Ammon's horn (tissue), 1 donor: ENCODE measurements at places on chromosomes 2 and 18.

DNA sequence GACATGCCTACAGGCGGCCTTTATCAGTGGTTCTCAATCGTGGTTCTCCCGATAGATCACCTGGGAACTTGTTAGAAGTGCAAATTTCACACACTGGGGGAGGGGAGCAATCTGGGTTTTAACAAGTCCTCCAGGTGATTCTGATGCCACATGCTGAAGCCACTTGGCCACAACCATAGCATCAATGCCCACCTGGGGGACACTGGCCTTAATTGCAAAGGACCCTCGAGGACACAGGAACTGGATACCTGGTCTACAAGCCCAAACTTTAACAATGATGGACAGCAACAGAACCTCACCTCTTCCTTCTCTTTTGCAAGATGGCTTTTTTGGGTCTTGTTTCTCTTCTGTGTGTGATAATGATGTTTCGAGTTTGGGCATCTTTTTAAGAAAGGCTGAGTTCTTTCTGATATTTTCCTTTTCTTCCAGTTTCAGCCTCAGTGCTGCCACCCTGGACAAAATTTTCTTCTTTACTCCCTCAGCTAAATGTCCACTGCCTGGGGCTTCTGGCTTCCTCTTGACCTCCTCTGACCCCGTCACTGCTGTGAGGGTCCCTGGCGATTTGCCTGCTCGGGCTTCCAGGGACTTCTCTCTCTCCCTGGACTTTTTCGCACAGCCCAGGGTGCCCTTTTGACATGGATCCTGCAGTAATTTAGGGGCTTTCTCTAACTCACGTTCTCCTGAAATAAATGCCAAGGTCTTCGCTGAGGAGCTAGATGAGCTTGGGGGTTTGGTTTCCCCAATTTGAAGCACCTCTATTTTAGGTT lies 94.2 kb downstream of the ALPK2 start:
- no peak for DNase-seq

DNA sequence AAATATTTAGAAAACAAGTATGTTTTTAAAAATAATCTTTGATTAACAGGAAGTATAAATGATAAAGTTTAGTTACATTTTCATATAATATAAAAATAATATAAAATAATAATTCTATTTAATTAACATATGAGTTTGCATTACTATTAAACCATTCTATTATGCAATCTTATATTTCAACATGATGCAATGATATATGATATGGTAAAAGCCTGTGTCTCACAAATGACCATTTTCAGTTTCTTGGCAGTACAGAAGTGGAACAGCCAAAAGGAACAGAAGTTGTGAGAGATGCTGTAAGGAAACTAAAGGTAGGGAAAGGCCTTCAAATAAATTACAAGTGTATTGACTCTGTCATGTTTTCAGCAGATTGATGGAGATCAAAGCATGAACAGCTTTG lies 230.8 kb downstream of the GULP1 start:
- no peak for DNase-seq

DNA sequence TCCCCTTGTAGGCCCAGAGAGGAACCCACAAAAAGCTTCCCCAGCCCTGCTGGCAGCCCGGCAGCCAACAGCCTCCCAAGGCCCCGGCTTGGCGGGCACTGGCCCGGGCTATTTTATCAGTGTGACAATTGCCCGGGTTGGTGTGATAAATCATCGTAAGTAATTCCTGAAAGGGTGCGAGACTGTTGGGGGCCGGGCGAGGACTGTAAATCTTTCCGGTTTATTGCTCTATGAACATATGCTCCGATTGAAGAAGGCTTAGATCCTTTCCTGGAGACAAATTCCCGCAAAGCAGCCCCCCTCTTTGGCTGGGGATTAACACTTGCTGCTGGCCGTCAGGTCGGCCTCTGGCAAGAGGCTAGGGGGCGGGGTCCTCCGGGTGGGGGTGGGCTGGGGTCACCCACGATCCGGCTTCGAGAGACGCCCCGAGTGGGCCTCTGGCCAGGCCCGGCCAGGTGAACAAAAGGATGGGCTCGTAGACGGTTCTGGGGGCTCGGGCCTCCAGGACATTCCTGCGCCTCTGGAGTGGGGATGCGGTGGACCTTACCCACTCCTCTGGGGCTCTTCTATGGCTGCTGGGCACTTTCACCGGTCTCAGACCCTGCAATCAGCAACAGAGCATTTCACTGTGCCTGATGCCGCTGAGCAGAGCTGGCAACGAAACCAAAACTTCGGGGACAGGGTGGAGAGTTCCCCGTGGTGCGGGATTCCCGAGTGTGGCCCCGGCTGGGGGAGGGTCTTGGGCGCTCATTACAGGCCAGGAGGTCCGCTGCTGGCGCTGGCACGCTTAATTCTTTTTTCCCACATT lies 2.0 kb downstream of the HOXD3 start:
- no peak for DNase-seq

DNA sequence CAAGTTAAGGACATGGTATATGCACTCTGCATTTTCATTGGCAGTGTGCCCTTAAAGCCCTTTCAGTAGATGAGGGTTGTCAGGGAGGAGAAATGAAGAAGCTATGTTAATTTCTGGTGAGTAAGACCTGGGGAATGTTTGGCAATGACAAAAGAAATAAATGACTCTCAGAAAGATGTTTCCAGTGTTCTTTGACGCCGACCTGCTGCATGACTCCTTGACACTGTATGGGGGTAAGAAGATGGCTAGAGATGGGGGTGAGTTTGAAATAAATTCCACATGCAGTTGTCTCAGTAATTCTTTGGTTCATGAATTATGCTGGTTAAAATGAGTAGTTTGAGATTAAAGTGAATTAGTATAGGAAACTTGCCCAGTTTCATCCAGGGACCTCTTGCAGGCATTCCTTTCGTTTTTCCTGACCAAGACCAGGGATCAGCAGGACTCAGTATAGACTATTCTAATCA lies 5.9 kb downstream of the CCDC121 start:
- DNase-seq, result no peak

- DNase-seq, result no peak
Observed at GRCh38 chr2:202426751-202427150, 50.6 kb downstream of the BMPR2 start.

DNA sequence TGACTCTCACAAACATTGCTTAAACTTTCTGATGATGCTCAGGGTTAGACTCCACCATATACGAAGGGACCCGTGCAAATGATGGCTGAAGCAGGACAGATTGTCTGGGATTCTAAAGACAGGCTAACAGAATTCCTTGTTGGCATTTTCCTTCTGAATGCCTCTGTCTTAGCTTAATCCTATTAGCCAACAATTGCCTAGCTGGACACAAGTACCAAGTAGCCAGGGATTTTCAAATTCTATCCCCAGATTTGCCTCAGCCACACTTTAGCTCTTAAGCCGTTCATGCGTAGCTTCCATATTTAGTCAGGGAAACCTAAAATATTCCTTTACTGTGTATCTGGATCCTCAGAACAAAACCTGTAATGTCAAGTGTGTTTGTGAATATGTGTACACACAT lies 40.0 kb downstream of the COL4A3 start:
- no peak for DNase-seq

DNA sequence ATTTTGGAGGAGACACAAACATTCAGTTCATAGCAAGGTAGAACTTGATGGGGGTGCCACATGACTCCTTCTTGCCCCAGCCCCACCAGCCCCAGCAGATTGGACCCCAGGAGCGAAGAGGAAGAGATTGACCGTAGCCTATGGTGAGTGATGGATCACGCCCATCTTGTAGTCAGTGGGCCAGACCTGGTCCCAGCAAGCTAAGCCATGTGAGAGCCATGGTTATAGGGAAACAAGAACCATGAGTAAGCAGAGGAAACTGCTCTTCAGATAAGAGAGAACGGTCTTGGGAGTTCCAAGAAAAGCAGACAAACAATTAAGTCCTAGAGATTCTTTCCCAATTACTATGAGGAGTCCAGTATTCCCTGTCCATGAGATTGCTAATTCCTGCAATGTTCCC lies 4.6 kb upstream of the TCF4 start:
- DNase-seq, result no peak

GRCh38 chr2:84676295-84676694 lies 160.0 kb downstream of the DNAH6 start:
- DNase-seq, result no peak

- DNase-seq, result no peak
Observed at GRCh38 chr18:51053814-51054213, 23.8 kb downstream of the SMAD4 start.

- no peak for DNase-seq
Observed at GRCh38 chr18:78034755-78035154, 785.1 kb downstream of the GALR1 start.

DNA sequence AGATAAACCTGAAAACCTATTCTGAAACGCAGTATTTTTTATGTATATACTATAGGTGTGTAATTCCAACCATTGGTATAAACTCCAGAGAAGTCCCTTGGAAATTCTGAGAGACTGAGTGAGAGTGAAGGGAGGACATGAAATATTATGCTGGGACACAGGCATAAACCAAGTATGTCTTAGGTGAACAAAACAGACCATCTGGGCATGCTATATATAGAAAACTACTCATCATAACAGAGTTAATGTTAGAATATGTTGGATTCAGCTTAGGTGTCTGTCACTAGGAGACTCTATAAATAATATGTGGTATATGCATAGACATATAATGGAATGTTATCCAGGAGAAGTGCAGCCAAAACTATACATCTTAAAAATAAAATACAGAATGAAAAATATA lies 282.6 kb downstream of the LRP1B start:
- DNase-seq, result no peak

GRCh38 chr2:97808816-97809215 lies 95.4 kb downstream of the ZAP70 start:
- peak; percentile 18 for DNase-seq

- no peak for DNase-seq
Observed at GRCh38 chr18:24112874-24113615, 25.8 kb upstream of the CABYR start.

DNA sequence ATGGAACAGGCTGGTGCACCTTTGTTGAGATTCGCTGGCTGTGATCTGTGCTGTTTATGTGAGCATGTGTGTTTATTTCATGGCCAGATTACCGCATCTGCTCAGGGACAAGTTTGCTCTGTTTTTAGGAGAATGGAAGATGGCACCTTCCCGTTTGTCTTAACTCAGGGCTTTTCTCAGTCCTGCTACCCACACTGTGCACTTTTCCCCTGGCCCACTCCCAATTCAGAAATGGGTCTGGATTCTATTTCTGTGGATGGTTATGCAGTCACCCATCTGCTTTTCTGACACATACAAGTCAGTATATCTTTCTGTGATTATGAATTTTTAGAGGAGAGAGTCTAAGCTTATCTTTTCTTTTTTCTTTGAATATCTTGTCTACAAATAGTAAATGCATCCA lies 15.4 kb downstream of the MGAT5 start:
- DNase-seq, result no peak

- no peak for DNase-seq
Observed at GRCh38 chr2:202019689-202020450, 13.8 kb upstream of the FZD7 start.

DNA sequence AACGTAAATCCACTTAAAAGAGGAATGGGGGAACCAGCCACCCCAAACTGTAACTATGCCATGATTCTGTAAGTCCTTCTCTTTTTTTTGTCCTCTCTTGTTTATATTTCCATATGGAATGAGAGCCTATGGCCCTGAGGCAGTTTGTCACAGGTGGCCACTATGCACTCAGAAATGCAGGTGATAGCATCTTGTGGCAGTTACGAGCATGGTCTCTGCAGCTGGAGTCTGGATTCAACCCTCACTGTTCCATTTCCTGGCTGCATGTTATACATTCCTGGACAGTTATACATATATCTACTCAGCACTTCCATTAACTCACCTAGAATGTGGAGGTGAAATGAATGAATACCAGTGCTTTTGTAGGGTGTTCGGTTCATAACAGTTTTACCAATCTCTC lies 291.5 kb upstream of the FANCL start:
- DNase-seq, result no peak

DNA sequence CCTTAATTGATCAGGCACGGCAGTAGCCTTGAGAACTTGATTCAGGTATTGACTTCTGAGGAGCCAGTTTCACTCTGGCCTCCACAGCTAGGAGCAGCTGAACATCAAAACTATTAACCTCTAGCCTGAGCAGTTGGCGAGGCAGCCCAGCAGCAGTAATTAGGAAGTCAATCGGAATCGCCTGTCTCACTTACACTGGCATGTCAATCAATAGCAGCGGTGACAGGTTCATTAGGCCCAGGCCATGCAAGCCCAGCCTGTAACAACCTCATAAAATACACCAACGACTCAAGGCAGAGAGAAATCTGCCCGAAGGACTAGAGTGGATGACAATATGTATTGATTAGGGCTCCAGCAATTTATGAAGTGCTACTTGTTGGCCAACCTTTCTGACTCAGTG lies 255.4 kb upstream of the SKOR2 start:
- no peak for DNase-seq

GRCh38 chr2:234334756-234335155 lies 162.1 kb downstream of the ARL4C start:
- no peak for DNase-seq

DNA sequence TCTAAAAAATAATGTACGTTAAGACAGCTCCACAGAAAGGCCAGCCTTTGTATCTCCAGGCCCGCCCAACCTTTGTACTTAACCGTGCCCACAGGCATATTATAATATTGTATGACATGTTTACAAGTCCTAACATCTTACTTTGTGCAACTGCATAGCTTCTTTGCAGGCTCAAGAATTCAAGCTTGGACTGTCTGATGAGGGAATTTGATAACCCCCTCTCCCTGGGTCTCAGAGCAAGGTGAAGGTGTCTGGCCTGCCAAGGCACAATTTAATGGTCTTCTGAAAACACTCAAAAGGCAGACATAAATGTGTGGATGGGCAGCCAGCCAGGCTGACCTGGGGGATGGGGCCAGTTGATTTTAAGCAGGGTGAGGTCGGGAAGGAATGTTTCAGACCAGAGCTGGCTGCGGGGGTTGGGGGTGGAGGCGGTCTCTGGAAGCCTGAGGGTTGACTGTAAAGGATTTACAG lies 732.7 kb upstream of the FANCL start:
- no peak for DNase-seq

DNA sequence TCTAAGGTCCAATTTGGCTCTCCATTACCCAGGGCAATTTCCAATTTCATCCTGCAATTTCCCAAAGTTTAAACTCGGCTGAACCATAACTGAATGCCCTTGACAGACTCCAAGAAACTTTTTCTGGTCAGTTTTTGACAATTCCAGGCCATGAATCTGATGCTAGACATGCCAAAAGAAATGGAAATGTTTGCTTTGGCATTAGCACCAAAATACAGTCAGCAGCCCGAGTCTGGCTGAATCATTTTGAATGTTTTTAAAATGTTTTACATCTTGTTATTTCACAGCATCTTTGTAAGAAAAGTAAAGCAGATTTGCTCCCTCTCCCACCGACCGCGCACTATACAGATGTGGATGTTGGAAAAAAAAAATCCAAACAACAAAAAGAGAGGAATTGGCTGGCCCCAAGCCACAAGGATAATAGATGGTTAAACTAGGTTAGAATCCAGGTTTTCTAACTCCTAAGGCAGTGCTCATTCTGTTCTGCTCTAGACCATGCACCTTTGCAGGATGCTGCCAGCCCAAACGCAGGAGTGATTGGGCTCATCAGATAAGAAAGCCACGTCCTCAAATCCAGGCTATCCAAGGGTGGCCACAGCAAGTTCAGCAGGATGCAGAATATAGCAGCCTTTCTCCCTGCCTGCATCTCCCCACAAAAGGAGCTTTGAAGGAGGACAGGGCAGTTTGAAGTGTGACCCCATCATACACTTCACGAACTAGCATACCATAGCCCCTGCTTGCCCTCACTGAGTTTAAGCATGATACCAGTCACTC lies 167.5 kb downstream of the ALK start:
- no peak for DNase-seq
